ENCODE measurements at places on chromosomes 16 and 17.
A peak's percentile ranks its signal among the peaks of the same experiment; 100 is the strongest.

GRCh38 chr17:35433075-35433894, 985 bp upstream of the SLFN12 start:
- peaks cover 19% of the 10 kb centered on the region for H3K4me1 ChIP-seq
- H3K27me3 ChIP-seq = no peaks in the 10 kb centered on the region
- peak overlapping the region; percentile 87 for H3K27ac ChIP-seq
- peak; percentile 62 for DNase-seq

GRCh38 chr16:88695753-88696152, 9.4 kb upstream of the SNAI3 start:
- H3K4me1 ChIP-seq = peaks cover 2% of the 10 kb centered on the region
- H3K27me3 ChIP-seq = peaks cover 3% of the 10 kb centered on the region
- H3K27ac ChIP-seq = no peak overlapping the region
- no peak overlapping the region for H3K4me3 ChIP-seq
- peaks cover 4% of the 10 kb centered on the region for H3K36me3 ChIP-seq
- DNase-seq = no peak

GRCh38 chr16:9060225-9060624, 31.2 kb upstream of the HAPSTR1 start:
- H3K27me3 ChIP-seq = no peaks in the 10 kb centered on the region
- no peaks in the 10 kb centered on the region for H3K4me1 ChIP-seq
- H3K4me3 ChIP-seq = no peak overlapping the region
- no peak overlapping the region for H3K27ac ChIP-seq
- H3K36me3 ChIP-seq = no peaks in the 10 kb centered on the region

DNA sequence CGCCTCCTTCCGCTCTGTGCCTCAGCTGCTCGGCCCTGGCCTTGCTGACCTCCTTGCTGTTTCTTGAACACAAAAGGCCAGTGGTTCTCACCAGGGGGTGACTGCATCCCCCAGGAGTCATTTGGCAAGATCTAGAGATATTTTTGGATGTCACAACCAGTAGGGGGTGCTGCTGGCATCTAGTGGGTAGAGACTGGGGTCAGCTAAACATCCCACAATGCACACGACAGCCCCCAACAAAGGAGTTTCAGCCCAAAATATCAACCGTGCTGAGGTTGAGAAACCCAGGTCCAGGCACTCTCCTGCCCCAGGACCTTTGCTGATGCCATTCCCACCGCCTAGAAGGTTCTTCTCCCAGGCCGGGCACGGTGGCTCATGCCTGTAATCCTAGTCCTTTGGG, 39.7 kb downstream of the ABCC6 start:
- H3K36me3 ChIP-seq = no peaks in the 10 kb centered on the region
- H3K4me3 ChIP-seq = no peak overlapping the region
- no peak for DNase-seq
- H3K27me3 ChIP-seq = no peaks in the 10 kb centered on the region
- no peak overlapping the region for H3K27ac ChIP-seq
- H3K4me1 ChIP-seq = no peaks in the 10 kb centered on the region

- no peaks in the 10 kb centered on the region for H3K36me3 ChIP-seq
- H3K27me3 ChIP-seq = no peaks in the 10 kb centered on the region
- H3K4me1 ChIP-seq = no peaks in the 10 kb centered on the region
These were observed 627.6 kb downstream of the MAF start for GRCh38 chr16:78972986-78973385.

- H3K36me3 ChIP-seq = no peaks in the 10 kb centered on the region
- H3K4me3 ChIP-seq = no peak overlapping the region
- peaks cover 51% of the 10 kb centered on the region for H3K4me1 ChIP-seq
- DNase-seq = no peak
- no peaks in the 10 kb centered on the region for H3K27me3 ChIP-seq
- peak overlapping the region; percentile 81 for H3K27ac ChIP-seq
These were observed 30.4 kb downstream of the RAI1 start for GRCh38 chr17:17711641-17712162.

DNA sequence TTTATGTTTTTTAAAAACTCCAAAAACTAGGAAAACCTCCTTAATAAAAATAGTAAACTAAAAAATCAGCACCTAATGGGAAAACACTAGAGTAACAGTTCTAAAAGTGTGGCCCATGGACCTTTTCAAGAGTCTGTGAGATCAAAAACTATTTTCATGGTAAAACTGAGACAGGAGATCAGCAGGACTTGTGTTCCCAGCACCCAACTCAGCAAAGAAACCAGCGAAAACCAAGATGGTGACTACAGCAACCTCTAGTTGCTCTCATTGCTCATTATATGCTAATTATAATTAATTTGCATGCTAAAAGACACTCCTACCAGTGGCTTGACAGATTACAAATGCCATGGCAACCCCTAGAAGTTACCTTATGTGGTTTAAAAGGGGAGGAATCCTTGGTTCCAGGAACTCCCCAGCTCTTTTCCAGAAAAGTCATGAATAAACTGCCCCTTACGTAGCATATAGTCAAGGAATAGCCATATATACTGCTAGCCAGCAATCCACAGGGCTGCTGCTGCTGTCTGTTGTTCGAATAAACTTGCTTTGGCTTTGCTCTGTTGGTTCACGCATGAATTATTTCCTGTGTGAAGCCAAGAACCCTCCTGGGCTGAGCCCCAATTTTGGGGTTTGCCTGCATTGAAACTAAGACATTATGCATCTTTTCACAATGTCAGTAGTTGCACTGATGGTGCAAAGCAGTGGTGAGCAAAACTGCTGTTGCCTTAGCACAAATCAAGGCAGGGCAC, 12.4 kb downstream of the CMTR2 start:
- no peak overlapping the region for H3K4me3 ChIP-seq
- no peak overlapping the region for H3K27ac ChIP-seq
- DNase-seq = no peak
- no peaks in the 10 kb centered on the region for H3K27me3 ChIP-seq

All from transverse colon (tissue), 4 donors.